ENCODE measurements at places on chromosomes 13 and 19. TPM values are rescaled to one million over a fixed set of nuclear protein-coding genes. Genes with fewer than 3 reads are reported as not detected.
A peak's percentile ranks its signal among the peaks of the same experiment; 100 is the strongest.

GRCh38 chr19:47534628-47535027 is 19.8 kb upstream of the NAPA start:
- no peak for DNase-seq

GRCh38 chr19:54532528-54532927 is 29.9 kb downstream of the LAIR2 start:
- DNase-seq, result no peak

- no peak for DNase-seq
Measured at GRCh38 chr13:62524498-62524897, 1108.8 kb upstream of the PCDH20 start.

GRCh38 chr13:114118086-114118485 is 14.3 kb downstream of the RASA3 start:
- DNase-seq, result no peak

GRCh38 chr13:80571346-80572307 is 230.7 kb upstream of the SPRY2 start:
- DNase-seq, result no peak

DNA sequence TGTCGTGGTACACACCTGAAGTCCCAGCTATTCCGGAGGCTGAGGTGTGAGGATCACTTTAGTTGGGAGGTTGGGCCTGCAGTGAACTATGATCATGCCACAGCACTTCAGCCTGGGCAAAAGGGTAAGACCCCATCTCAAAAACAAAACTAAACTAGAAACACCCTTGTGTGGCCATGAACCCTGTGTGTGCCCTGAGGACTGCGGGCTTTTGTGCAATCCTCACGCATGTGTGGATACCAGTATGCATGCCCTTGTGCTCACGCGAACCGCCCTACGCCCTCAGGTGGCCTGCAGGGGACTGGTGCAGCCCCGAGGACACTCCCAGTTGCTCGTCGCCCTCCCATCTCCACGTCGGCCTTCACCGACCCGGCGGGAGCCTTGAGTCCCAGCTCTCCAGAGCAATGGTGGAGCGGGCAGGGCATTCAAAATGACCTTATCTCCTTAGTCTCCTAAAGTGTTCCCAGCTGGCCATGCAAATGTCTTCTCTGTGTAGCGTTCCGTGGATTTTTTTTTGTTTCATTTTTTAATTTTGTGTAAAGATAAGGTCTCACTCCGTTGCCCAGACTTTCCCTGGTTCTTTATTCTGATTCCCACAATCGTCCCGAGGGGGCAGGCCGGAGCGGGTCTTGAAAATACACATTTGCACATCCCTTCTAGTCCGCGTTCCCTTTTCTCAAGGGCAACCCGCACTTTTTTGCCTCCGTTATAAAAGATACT is 868 bp upstream of the EGLN2 start:
- peak; percentile 63 for DNase-seq

GRCh38 chr19:55554302-55554701 is 9.0 kb upstream of the SBK3 start:
- DNase-seq, result peak; percentile 60

DNA sequence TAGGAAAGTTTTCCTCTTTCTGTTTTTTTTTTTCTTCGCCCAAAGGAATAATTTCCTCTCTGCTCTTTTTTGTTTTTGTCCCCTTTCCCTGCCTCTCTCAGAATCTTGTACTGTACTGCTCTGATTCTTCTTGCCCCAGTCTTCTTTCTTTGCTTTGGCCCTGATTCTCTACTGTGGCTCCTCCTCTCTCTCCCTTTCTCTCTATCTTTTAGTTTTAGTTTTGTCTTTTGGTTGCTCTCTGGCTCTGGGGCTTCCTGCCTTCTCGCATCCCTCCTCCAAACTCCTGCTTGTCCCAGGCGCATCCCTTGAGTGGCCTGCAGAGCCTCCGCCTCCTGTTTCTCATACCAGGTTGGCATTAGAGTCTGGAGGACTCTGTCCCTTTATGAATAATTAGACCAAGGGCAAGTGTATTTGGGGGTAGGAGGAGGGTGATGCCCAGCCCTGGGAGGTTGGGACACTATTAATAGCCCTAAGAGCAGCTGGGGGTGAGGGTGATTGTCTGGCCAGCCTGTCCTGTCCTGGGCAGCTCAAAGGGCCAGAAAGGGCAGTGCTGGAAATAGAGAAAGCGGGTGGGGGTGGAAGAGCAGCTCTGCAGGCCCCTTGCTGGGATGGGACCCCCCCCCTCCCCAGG is 39.1 kb downstream of the LYL1 start:
- no peak for DNase-seq

GRCh38 chr13:36371185-36371584 is 25.0 kb upstream of the SPART start:
- DNase-seq, result no peak

GRCh38 chr13:110350509-110350908 is 43.4 kb downstream of the COL4A2 start:
- DNase-seq, result no peak

DNA sequence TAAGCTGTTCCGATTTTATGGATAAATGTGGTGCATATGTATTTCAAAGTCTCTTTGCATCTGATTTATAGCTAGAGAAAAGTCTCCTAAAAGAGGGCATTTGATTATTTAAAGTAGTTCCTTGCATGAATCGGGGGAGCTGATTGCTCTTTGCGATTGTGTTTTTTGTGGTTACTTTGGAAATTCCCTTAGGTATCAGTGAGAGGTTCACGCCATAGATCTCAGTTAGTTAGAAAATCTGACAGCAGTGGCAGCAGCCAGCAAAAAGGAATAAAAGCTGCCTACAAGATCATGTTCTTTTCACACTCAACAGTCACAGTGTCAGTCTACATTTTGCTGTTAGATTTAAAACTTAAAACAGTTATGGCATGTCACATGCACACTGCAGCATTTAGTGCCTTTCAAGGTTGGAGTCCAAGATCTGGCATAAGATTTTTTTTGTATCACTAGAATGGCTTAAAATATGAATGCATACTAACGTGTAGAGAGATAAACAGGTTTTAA is 436.5 kb upstream of the PCDH20 start:
- no peak for DNase-seq

DNA sequence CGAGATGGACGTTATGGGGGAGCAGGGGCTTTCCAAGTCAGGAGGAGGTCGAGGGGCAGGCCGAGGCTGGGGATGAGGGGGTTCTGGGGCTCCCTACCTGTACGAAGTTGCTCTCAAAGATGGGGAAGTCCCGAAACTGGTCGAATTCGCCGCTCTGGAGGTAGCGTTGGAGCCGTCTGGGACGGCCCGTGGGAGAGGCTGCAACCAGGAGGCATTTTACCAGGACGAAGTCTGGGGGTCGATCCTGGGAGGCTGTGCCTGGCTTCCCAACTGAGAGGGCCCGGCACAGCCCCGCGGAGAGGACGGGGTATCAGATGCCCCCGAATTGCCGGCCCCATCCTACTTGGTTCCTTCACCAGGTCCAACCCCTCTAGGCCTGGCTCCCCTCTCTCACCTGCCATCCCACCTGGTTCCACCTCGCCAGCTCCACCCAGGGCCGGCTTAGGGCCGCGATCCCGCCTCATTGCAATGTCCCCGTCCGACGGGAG is 527 bp upstream of the EMC10 start:
- peak; percentile 19 for DNase-seq

GRCh38 chr19:49196527-49197240 is 39.1 kb downstream of the TRPM4 start:
- peak; percentile 52 for DNase-seq

TTYH1 gene
- total RNA-seq, result 119 TPM

FPR2 gene
- 0.27 TPM for total RNA-seq

ICAM1 gene
- 2.7 TPM for total RNA-seq
